ENCODE measurements at places on chromosomes 3 and 15.

- DNase-seq: peak; percentile 98
Measured at GRCh38 chr3:153221748-153222162, 59.7 kb downstream of the RAP2B start.

DNA sequence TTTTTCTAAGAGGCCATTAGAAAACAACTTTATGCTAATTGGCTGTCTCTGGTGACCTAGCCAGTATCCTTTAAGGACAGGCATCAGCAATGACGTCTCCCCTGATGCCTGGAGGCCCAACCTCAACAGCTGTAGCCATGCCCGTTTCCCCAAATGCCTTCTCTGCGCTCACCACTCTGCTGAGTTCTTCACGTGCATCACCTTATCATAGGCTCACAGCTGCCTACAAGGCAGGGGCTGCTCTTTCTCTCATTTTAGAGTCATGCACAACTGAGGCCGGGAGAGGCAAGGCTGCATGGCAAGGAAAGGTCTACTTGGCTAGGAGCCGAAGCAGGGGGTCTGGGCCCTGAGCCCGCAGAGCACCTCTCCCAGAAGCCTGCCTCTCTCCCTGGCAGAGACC, 43.9 kb upstream of the SEC13 start:
- DNase-seq: no peak

DNA sequence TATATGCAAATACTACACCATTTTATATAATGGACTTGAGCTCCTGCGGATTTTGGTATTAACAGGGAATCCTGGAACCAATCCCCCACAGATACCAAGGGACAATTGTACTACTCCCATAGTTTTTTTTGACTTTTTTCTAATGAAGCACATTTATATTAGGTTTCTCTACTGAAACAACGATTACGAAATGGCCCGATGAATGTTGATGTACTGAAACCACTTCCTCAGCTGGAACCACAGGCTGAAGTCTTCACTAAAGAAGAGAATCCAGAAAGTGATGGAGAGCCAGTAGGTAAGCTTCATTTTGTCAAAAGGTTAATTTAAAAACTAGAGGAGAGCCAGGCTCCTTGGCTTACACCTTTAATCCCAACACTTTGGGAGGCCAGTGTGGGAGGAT, 121.5 kb upstream of the LRRFIP2 start:
- DNase-seq: no peak

- no peak for DNase-seq
Measured at GRCh38 chr15:57284535-57284934, 91.8 kb upstream of the CGNL1 start.
